ENCODE measurements at places on chromosomes 5 and 9.

GRCh38 chr5:122942164-122942914 is 94.2 kb downstream of the PPIC start:
- no peak for DNase-seq

- DNase-seq, result no peak
These were observed 320.0 kb downstream of the DNAH5 start for GRCh38 chr5:13624283-13625074.

DNA sequence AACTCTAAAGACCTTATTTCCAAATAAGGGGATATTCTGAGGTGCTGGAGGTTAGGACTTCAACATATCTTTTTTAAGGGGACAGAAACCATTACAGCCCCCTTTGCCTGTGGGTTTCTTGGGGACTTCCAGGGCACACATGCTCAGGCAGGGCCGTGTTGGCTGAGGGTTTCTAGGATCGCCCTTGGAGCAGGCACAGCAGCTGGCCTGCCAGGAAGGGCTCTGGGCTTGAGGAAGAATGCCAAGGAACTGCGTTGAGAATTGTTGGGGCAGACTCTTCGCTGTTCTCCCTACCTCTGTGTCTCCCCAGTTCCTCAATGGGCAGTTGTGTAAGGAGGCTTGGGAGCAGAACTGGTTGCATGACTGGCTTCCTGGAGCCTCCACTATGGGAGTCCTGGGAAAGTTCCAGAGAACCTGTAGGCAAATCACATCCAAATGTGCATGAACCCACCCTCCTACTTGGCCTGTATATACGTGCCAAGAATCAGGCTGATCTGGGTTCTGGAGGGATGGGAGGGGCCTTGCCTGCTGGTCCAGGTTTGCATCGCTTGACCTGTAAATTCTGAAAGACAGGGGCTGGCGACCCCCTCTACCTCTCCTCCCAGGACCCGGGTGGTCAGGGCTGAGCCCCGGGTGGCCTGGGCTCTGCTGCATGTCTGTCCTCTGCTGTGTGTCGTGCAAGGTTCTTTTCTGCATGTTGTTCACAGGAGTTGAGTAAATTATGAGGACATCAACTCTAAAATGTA is 65.5 kb downstream of the HSPA4 start:
- DNase-seq, result no peak

DNA sequence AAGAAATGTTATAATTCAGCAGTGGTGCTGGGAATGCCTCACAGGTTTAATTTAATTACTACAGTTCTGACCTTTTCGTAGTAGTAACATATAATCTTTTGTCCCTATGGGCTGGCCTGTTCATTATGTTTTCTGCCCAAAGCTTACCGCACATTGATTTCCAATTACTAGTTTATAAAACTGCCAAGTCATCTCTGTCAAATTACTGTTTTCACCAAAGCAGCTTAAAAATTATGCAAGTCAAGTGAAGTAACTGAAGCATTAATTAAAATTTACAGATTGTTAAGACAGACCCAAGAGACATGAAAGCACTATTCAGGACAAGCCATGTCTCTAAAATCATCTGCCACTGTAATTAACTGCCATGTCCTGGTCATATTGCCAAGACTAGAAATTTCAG is 93.9 kb upstream of the FTMT start:
- no peak for DNase-seq

DNA sequence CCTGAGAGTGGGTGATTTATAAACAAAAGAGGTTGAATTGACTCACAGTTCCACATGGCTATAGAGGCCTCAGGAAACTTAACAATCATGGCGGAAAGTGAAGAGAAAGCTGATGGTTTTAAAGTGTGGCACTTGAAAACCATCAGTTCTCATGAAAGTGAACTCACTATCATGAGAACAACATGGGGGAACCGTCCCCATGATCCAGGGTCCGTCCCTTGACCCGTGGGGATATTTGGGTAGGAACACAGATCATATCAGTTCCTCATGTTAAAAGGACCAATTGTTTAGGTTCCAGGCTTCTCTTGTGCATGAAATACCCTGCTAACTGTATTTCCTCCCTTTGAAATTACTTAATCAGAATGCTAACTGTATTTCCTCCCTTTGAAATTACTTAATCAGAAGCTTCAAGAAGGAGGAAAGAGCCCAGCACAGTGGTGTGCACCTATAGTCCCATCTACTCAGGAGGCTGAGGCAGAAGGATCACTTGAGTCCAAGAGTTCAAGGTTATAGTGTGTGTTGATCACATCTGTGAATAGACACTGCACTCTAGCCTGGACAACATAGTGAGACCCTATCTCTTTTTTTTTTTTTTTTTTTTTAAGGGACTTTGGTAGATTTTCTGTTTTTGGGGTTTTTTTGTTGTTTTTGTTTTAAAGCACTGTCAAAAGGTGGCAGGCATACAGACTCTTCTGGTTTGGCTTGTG is 24.8 kb downstream of the TTC1 start:
- no peak for DNase-seq

- no peak for DNase-seq
These were observed 20.4 kb upstream of the SLC2A6 start for GRCh38 chr9:133499132-133499891.

DNA sequence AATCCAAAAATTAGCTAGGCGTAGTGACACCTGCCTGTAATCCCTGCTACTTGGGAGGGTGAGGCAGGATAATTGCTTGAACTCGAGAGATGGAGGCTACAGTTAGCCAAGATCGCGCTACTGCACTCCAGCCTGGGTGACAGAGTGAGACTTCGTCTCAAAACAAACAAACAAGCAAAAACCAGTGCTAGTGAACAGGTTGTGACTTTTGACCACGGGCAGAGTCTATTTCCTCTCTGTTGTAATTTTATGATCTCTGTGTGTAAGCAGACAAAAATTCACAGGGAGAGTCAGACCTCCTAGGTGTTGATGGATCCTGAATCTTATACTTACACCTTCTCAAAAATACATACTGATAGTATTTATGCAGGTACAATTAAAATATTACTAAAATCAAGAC is 65.8 kb downstream of the SPEF2 start:
- no peak for DNase-seq

DNA sequence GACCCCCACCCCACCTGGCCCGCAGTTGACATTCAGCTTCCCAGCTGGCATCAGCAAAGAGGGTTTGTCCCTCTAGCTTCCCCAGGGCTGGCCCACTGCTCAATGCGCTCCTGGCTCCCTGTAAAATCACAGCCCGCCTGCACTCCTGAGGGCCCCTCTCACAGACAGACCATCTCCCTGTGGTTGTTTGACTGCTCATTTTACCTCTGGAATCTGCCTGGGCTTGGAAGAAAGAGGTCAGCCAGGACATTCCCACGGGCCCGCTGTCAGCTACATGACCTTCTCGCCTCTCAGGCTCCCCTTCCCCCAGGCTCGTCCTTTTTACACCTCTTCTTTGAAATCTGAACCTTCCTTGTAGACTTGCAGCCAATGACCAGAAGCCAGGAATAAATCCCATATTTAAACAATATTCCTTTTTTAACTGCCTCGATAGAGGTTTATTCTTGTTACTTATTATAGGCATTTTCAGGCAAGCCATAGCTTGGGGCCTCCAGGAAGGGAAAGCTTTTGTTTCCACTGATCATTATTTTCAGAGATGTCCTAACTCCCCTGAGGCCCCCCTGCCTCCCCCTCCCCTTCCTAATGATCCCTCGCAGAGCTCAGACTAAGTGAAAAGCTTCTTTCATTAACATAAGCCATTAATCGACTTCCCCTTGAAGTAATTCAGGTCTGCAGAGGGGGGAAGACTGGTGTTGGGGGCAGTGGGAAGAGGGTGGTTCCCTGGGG is 76.3 kb upstream of the IQGAP2 start:
- no peak for DNase-seq

- DNase-seq, result no peak
These were observed 121.7 kb upstream of the PITX1 start for GRCh38 chr5:135155616-135156214.

GRCh38 chr5:134527961-134528424 is 2.5 kb downstream of the JADE2 start:
- DNase-seq, result no peak

DNA sequence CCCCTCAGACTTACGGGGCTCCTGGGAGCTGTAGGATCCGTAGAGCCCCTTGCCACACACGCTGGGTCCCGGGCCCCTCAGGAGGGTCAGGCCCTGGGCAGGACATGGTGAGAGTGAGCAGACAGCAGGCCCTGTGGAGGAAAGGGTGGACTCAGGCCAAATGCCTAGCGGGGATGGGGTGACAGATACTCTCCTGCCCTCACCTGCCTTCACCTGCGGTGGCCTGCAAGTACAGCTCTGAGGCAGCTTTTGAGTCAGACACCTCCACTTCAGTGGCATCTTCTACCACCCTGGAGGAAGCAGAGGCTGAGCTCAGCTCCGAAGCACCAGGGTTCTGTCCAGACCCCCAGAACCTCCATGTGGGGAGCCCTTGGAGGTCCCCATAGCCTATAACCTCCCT is 26.2 kb downstream of the SLC35A4 start:
- DNase-seq, result no peak

GRCh38 chr5:57718155-57718554 is 235.5 kb upstream of the ACTBL2 start:
- no peak for DNase-seq

DNA sequence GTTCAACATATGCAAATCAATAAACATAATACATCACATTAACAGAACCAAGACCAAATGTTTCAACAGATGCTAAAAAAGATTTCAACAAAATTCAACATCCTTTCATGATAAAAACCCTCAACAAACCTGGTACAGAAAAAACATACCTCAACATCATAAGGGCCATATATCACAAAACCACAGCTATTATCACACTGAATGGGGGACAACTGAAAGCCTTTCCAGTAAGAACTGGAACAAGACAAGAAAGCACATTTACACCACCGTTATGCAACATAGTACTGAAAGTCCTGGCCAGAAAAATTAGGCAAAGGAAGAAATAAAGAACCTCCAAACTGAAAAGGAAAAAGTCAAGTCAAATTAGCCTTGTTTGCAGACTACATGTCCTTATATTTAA is 93.6 kb downstream of the DTWD2 start:
- DNase-seq, result no peak

DNA sequence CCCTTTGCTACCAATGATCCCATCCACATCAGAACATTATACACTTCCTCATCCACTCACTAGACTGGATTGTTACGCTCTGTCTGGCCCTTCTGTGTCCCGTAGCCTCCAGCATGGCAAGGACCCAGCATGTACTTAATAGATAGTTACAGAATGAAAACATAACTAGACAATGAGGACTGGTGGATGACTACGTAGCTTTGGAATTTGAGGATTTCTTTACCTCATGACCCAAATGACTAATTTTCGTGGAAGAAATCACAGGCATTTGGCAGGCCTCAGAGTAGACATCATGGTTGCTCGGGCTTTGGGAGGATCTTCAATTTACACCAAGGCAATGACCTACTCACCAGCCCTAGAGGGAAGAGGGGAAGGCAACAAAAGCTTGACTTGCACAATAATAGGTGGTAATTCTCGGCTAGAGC is 299.8 kb downstream of the TLE1 start:
- DNase-seq, result no peak

DNA sequence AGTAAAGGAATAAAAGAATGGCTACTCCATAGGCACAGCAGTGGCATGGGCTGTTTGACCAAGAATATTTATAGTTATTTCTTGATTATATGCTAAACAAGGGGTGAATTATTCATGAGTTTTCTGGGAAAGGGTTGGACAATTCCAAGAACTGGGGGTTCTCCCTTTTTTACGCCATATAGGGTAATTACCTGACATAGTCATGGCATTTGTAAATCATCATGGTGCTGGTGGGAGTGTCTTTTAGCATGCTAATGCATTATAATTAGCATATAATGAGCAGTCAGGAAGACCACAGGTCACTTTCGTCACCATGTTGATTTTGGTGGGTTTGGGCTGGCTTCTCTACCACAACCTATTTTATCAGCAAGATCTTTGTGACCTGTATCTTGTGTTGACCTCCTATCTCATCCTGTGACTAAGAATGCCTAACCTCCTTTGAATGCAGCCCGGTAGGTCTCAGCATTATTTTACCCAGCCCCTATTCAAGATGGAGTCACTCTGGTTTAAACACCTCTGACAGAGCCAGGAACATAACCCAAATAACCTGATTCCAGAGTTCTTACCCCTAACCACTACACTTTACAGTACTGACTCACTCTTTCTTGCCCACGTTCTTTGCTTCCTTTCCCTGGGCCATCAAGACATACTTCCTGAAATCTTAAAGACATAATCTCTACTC is 25.0 kb upstream of the MRPS30 start:
- no peak for DNase-seq

- DNase-seq, result no peak
These were observed 27.1 kb downstream of the MAP1B start for GRCh38 chr5:72134226-72134899.

- DNase-seq, result no peak
These were observed 37.8 kb upstream of the CARTPT start for GRCh38 chr5:71681296-71681695.

DNA sequence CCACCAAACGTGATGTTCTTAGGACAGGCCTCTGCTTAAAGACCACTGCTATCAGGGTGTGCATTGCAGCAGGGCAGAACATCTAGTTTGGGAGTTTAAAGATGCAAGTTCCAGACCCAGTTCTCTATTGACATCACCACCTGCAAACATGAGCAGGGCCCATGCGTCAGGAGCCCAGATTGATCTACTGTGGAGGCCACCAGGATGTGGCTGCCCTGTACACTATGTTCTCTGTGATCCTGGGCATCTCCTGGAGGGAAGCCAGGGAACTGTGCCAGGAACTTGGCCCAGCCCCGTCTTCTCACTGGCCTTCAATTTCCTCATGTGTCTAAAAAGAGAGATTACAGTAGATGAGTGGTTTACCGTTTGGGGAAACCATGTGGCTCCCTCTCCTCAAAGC is 87.1 kb downstream of the PDE6A start:
- no peak for DNase-seq

DNA sequence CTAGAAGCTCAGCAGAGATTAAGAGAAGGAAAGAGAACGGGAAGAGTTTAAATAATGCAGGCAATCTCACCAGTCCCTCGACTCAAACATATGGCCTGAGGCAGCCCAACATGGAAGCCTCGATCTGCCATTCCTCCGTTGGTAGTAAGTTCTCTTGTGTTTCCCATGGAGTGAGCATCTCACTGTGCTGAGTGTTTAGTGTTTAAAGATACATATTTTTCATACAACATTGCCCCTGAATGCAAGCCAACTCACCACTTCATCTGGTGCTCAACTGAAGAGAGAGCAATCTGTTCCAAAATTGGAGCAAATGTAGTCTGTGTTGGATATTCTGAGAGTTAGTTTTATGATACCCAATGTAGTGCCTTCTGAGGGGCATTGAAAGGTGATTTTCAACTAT is 171.5 kb upstream of the ATP10B start:
- no peak for DNase-seq
